ENCODE measurements at places on chromosomes 6 and 20.

DNA sequence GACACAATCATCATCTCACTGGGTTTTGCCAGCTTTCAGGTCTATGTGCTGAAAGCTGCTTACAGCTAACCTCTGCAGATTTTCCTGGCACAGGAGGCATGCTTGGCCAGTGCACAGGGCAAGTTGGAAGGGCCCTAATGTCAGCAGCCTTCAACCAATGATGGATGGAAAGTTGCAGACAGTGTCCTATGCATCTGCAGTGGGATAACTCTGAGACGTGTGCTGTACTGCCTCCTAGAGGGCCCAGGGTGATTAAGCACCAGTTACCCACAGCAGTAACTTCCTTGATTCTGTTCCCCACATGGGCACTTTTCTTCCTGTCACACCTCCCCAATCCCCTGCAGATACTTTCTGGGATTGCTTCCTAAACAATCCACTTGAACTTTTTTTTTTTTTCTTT lies 38.6 kb downstream of the OVOL2 start:
- no peak for DNase-seq

DNA sequence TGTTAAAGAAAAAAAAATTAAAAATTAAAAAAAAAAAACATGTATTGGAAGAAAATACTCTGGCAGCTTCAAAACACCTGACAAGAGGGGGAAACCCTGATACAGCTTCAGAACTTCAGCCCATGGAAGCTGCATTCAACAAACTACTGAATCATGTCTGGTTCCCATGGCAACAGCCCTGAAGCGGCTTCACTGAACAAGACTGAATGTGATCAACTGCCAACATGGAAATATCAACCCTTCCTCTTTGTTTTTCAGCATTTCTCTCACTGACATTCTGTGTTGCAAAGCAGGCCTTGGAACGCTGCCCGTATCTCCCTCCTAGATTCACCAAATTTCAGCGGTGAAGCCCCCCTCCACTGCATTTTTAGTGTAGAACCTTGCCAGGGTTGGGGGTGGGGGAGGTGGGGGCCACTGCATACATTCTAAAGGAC lies 91.3 kb upstream of the SHLD1 start:
- peak; percentile 63 for DNase-seq

GRCh38 chr20:47502271-47503239 lies 868 bp downstream of the NCOA3 start:
- peak; percentile 55 for DNase-seq

DNA sequence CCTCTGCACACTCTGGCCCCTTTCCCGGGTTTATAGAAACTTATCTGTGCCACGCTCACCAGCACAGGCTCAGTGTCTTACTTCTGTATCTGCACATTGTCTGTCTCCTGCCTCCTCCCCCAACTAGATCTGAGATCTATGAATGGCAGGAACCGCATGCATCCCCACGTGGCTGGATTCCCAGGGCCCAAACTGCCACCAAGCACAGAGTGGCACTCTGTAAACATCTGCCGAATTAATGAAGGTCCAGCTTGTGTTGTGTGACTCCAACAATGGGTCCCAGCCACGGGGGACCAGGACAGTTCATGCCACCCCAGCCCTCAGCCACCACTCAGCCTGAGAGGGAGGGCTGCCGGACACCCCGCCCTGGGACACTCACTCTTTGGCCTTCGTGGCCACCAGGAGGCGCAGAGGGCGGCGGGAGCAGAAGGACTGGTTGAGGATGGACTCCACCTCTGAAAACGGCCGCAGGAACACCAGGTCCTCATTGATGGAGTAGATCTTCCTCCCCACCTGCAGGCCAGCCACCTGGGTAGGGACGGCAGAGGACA lies 171.1 kb downstream of the PREX1 start:
- no peak for DNase-seq

DNA sequence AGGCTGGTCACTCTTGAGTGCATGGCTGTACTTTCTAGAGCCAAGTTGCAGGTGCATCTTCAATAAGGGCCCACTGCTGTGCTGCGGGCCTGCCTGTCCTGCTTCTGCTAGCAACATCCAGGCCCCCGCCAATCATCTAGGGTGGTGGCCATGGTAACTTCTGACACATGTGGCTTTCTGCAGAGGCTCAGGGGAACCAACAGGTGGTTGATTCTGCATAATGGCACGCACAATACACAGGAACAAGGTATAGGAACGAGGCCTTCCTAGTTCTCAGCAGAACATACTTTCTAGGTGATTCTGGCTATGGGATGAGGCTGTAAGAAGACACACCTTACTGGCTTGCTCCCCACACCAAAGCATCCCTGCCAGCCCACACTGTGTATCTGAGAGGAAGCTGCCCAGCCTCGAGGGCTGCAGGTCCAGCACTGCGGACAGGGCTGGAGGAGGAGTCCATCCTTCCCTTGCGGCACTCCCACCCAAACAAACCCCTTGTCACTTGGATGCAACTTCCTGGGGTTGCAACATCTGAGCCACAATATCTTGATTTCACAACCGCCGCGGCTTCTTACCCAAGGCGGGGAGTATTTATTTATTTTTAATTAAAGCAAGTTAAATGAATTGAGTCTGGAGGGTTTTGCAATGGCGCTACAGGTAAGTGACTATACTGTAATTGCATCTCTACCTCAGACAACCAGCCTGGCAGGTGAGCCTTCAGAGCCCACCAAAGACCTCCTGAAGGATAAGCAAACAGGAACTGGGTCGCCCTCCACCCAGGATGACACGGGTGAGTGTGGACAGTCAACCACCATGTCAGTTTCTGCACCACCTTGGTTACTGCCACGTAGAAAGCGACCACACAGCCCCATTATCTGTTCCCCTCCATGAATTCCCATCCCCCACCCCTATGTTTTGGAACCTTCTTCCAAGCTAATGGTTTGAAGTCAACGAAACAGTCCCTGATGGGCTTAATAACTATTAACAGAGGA lies 49.6 kb downstream of the SULF2 start:
- DNase-seq = no peak

DNA sequence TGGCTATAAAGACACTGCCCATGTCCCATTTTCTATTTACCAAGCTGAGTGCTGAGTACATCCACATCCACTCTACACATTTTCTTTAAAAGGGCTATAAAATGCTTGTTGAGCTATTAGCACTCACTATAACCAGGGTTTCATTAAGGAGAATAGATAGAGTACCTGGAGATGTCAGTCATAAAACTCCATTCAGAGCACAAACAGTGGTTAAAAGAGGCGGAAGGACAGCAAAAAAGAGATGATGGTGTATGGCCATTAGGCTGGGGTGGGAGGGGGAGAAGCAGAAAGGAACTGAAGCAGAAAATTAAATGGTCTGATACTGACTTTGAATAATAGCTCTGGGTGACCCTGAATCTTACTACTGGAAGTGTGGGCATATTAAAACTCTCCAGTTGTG lies 609.9 kb upstream of the MAP3K7 start:
- DNase-seq = no peak

DNA sequence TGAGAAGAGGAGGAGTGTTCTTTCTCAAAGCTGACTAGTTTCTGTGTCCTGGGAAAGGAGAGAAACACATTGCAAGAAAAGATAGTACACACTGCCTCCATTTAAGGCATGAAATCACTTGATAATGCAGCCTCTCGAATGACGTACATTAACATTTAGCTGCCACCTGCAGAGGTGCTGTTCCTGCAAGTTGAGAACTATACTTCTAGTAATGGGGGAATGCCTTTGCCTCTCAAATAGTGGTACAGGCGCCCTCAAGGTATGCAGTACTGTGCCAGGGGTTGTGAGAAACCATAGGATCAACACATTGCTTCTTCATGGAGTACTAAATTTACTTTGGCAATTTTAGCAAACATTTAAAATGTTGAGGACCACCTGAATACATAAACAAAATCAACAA lies 20.1 kb downstream of the IMPG1 start:
- DNase-seq = no peak

- no peak for DNase-seq
Observed at GRCh38 chr6:19440531-19440930, 396.6 kb upstream of the ID4 start.

DNA sequence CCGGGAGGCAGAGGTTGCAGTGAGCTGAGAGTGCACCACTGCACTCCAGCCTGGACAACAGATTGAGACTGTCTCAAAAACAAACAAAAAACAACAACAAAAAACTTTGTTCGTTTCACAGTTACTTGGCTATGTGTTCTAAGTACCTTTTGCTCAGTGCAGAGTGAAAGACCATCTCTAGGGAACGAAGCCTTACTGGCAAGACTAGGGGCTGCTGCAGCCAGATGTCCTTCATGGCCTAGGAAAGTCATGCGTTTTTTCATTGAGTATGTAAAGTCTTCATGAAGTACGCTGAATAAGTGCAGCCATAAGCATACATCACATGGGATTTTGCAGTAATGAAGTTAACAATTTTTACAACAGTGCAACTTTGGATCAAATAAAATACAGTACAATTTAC lies 111.1 kb downstream of the JARID2 start:
- no peak for DNase-seq

DNA sequence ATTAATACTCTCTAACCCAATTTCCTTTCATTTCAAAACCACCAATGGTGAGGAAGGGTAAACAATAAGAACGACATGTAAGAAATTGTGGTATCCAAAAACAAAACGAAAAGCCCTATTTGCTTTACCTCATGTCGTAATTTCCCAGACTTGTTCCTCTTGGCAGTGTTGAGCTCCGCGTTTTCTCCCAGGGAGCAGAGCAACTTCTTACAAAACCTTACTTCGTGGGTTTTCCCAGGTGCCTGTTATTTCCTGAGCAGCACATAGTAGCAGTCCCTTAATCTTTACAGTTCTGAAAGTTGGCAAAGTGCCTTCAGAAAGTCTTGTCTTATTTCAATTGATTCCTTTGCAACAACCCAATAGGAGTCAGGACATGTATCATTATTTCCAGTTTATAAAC lies 207.9 kb upstream of the MARCKS start:
- no peak for DNase-seq

DNA sequence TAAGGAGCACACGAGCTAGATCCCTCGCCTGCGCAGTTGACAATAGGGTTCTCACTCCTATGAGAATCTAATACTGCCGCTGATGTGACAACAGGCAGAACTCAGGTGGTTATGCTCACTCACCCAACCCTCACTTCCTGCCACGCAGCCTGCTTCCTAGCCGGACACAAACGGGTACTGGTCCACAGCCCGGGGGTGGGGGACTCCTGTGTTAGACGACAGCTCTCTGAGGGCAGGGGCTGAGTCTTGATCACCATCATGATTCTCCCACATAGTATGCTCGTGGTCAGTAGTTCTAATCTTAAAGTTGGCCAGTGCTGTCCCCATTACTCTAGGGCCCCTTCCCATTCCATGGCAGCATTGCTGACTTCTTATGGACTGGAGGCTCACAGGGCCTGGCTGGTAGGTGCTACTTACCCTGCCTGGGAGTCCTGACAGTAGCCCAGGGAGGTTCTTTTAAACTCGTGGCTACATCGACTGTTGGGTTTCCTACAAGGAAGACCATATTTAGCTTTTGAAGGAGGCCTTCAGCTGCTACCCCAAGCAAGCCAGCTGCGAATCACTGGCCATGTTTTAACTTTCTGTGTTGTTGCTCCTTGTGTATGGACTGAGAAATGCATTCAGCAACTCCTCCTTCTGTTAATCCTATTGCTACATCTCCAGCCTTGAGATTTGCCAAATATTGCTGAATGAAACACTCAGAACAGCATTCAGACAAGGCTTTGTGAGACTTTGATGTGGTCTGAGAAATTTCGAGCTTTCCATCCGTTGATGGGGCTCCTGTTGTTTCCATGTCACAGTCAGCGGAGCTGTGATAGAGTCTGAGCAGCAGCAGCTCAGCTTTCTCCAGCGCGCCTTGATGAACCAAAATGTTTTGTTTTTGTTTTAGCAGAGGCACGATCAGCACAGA lies 300.3 kb downstream of the NRN1 start:
- no peak for DNase-seq

DNA sequence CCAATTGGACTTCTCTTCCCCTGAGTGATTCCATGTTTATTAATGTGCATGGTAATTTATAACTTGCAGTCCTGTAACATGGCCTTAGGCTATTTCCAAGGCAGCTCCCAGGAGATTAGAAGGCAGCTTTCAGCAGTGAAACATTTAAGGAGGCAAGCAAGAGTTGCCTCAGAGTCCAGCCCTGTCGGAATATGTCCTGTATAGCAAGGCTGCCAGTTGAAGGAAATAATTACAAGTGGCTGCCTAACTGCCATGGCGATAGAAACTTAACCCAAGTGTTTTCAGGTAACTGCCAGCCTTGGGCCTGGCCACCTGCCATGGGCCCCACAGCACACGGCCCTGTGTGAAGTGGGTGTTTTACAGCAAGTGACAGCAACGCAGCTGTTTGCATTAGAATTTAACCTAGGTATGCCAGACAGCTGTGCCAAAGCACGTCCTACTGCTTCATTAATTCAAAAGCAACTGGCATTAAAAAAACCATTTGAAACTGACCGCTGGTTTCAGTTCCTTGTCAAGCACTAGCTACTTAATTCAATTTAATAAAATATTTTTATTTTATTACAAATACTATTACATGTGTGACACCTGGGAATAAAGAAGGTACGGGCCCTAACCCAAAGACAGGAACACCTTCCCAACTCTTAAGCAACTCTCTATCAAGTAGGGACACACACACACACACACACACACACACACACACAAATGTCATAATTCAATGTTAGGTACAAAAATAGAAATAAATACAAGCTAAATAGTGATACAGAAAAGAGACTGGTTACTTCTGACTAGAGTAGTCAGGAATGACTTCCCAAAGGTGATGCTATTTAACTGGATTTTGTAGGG lies 151.8 kb upstream of the HEY2 start:
- no peak for DNase-seq

DNA sequence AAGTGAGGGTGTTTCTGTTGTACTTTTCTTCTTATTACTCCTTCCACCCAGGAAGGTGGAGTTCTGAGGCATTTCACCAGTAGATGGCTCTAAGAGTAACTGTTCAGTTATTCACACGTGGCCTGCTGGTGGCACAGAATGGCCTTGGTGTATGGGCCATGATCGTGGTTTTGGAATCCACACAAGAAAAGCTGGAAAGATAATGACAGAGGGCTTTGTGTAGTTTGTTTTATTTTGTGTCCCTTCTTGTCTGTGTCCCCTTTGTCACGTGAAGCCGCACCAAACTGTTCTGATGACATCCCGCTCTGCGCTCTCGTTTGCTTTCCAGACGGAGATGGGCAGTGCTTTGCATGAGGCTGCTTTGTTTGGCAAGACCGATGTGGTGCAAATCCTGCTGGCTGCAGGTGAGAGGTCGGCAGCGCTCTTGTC lies 93.4 kb downstream of the ANKS1A start:
- no peak for DNase-seq

- DNase-seq = no peak
Observed at GRCh38 chr20:20799716-20800312, 87.4 kb upstream of the RALGAPA2 start.

GRCh38 chr20:19205981-19206396 lies 6.5 kb upstream of the SLC24A3 start:
- DNase-seq = peak; percentile 89

DNA sequence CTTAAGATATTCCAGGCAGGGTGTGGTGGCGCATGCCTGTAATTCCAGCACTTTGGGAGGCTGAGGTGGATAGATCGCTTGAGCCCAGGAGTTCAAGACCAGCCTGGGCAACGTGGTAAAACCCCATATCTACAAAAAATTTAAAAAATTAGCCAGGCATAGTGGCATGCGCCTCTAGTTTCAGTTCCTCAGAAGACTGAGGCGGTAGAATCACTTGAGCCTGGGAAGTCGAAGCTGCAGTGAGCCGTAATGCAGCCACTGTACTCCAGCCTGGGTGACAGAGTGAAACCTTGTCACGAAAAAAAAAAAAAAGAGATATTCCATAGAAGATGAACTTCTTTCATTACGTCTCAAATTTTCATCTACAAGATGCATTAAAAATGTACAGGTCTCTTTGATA lies 46.7 kb upstream of the ISM1 start:
- DNase-seq = no peak

All from stimulated activated CD8-positive, alpha-beta memory T cell treated with anti-CD3 and anti-CD28 coated beads, Interleukin-4, amount 100 ng/mL, for 48 hours (primary cell).